ENCODE measurements at places on chromosomes 16 and 17.

- DNase-seq = no peak
These were observed 1.4 kb downstream of the BCKDK start for GRCh38 chr16:31109622-31110021.

GRCh38 chr16:49524947-49525315 lies 151.3 kb downstream of the C16orf78 start:
- no peak for DNase-seq

GRCh38 chr16:13926891-13927290 lies 6.9 kb downstream of the ERCC4 start:
- no peak for DNase-seq

DNA sequence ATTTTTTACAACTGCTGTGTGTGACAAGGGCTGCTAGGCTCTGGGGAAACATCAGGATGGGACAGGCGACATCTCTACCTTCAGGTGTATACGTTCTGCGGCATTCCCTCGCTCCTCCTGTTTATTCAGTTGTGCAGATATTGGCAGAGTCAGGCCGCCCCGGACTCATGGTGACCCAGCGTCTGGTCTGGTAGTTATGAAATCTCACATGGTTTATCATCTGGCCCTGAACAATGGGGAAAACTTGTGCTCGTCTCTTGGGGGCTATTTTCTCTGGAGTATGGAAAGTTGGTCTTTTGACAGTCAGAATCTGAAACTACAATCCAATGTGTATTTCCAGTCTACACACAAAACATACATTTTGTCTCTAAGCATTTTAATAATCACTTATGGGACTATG lies 3.3 kb downstream of the MARCHF10 start:
- DNase-seq = no peak

DNA sequence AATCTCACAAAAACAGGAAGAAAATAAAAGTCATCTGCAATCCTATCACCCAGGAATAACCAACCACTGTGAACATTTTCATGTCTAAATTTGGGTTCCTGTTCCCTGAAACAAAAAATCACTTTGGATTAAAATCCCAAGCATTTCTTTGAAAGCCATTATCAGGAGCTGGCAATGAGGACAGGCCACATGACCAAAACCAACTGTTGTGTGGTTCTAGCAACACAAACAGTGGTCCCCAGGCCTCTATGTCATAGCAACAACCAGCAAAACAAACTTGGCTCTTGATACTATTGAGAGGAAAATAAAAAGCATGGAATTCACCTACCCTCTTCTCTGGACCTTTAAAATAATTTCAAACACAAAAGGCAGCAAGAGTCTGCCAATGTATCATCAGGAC lies 252.5 kb downstream of the SLC39A11 start:
- no peak for DNase-seq

All from fibroblast of skin of left biceps (primary cell).